ENCODE measurements at places on chromosomes 1 and 21.

DNA sequence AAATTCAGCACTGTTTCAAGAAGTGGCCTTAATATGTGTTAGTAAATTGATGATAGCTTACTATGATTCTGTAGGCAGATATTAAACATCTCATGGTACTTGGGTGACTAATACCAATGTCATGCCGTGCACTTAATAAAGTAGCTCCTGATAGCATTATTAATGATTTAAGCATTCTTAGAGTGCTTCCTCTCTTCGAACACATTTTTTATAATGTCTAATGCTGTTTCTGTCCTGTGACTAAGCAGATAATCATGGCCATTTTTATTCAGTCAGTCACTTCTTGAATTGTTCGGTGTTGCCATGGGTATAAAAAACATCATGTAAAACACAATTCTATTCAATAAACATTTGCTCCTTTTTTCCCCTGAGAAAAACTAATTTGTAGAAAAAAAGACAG is 804.6 kb upstream of the ADGRL4 start:
- no peak for DNase-seq

DNA sequence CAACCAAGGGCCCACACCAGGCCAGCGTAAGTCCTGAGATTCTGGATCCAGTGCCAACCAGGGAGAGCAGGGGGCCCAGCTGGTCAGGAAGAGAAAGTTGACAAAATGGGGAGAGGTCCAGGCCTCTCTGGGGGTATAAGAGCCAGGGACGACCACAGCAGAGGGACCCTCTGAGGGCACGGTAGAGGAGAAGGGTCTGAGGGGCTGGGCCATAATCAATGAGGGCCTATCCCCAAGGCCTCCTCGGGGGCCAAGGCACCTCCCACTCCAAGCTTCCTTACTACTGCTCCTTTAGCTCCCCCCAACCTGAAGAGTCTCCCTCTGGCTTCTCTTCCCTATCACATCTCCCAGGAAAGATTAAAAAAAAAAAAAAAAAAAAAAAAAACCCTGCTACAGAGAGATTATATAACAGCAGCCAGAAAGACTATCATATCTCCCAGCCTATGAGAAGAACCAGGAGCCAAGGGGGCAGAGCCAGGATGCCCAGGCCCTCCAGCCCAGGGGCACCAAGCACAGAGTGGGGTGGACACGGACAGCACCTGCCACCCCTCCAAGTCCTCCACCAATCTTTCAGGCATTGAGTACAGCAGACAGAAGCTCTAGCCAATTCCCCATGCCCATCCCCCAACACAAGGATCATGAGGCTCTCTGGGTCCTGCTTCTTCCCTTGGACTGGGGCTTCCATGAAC is 2.7 kb downstream of the MEF2D start:
- DNase-seq = no peak

- no peak for DNase-seq
These were observed 228.0 kb downstream of the RYR2 start for GRCh38 chr1:237269938-237270337.

DNA sequence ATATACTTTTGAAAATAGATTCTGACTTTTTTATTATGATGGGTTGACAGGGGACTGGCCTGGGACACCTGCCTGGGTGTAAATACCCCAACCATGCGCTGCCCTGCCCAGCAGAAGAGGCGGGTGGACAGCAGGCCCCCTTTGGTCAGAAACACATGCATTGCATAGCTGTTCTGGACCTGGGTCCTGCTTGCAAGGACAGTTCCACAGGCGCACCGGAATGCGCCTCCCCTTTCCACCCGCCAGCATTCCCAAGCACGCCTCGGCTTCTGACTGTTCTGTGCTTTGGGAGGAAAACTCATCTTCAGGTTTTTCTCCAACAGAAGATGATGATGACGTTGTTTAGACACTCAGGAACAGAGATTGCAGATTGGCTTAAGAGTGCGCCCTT is 428 bp upstream of the ZNF678 start:
- DNase-seq = no peak

DNA sequence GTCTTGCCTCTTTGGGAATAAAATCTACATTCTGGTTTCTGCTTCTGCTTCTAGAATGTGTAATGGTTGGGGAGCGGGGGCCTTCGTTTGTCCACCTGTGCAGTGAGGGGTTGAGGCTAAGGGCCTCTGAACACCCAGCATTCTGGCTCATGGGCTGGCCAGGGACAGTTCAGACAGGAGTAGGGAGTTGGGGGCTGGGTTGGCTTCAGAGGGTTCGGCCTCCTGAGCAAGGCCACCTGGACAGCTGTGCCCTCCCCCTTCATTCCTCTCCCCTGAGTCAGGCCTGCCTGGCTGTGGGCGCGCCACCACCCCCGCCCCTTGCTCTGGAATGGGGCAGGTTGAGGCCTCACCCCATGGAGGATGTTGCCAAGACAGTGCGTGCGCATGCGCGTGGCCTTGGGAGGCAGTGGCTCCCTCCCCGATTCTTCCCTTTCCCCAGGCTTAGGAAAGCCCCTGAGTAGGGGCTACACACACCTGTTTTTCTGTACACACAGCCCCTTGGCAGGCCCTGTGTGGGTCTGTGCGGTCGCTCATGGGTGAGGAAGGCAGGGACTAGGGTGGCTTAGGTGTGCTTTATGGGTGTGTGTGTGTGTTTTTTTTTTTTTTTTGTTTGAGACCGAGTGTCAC is 57.0 kb downstream of the YARS1 start:
- DNase-seq = no peak

- DNase-seq = no peak
These were observed 55.4 kb downstream of the HNRNPR start for GRCh38 chr1:23288671-23289070.

- no peak for DNase-seq
These were observed 35.0 kb upstream of the SH2D1B start for GRCh38 chr1:162446946-162447345.

GRCh38 chr1:39230261-39231190 is 26.0 kb downstream of the MACF1 start:
- no peak for DNase-seq

DNA sequence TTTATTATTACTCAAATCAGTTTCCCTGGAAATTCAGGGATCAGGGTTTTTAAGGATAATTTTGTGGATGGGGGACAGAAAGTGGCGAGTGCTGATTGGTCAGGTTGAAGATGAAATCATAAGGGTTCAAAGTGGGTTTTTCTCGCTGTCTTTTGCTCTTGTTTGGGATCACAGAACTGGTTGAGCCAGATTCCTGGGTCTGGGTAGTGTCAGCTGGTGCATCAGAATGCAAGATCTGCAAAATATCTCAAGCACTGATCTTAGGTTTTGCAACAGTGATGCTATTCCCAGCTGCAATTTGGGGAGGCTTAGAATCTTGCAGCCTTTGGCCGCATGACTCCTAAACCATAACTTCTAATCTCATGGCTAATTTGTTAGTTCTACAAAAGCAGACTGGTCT is 9.3 kb downstream of the CHI3L2 start:
- no peak for DNase-seq

DNA sequence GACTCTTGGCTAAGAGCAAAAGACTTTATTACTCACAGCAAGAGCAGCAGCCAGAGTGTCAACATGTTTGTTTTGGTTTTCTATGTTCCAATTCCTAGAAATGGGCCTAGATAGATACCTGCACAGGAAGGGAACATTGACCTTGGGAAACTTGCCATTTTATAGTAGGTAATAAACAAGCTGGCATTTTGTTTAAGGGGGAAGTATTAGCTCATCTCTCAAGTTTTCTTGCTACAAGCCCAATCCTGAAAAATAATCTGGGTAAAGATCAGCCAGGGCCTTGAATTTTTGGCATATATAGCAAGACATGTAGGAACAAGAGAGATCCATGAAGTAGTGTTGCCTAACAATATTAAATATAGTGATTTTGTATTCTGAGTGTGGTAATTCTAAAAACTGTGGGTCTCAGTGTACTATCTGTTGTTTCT is 51.4 kb upstream of the RGL1 start:
- no peak for DNase-seq

DNA sequence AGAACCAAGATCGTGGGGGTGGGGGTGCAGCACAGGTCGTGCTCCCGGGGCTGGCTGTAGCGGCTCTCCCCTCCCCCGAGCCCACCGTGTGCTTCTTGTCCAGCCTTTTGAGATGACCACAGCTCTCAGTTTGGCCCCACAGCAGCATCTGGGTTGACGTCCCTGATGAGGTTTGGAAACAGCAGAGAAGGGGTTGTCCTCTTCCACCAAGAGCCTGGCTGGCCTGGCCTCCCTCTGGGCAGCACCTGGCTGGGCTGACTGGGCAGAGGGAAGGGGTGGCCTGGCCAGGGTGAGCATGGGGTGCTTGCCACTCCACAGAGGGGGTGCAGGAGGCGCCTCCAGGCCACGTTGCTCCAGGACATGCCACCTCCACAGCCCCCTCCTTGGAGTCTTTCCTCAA is 61.5 kb downstream of the SKI start:
- DNase-seq = no peak

DNA sequence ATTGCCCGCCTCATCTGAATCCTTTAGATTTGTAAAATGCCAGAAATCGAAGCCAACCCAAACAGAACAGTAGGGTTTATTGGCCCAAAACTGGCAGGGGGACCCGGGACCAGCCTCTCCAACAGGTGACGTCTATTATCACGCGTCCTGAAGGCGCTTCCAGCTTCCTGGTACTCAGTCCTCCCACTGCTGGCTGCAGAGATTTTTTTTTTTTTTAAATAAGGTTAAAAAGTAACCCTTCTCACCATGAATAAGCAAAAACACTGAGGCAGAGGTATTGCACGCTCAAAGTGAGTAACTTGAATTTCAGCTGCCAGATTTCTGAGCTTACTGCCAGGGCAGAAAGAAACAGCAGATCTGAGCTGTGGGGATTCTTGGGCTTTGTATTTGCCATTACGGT is 54.4 kb upstream of the GCLM start:
- DNase-seq = no peak

DNA sequence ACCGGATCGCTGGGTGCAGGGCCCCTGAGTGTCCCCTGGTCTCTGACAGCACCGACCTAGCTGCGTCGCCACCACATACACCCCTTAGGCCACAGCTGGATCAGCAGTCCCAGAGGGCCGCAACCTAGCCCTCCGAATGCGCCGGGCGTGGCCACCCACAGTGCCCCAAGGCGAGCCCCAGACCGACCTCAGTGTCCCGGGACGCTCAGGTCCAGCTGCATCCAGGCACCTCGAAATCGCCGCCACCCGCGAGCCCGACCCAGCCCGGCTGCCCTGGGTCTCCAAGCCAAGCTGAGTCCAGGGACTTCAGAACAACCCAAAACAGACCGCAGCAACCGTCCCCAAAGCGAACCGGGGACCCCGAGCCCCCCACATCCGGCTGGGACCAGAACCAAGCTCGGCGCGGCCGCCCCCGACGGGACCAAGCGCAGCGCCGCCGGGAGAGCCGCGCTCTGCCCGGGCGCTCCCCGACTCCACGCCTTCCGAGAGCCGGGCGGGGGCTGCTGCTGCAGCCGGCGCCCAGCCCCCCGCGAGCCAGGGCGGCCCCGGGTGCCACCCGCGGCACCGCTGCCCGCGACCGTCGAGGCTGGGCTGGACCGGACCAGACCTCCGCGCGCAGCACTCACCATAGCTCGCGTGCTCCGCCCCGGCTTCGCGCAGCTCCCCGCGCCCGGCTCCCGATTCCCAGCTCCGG is 54.6 kb upstream of the ECE1 start:
- no peak for DNase-seq

DNA sequence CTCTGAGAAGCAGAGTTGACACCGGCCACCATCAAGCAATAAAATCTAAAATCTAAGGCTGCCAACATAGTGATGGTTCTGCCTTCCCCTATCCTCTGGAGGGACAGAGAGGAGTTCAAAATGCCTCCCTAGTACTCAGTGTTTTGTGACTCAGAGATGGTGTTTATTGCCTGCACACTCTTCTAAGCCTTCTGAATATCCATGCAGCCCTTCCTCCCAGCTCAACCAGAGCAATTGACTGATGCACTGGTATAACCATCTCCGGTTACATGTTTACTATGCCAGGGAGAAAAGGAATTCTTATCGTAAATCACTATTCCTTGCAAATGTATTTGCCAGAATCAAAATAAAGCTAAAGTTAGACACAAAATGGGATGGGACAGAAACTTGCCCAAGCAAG is 132.9 kb upstream of the RAB4A start:
- no peak for DNase-seq

DNA sequence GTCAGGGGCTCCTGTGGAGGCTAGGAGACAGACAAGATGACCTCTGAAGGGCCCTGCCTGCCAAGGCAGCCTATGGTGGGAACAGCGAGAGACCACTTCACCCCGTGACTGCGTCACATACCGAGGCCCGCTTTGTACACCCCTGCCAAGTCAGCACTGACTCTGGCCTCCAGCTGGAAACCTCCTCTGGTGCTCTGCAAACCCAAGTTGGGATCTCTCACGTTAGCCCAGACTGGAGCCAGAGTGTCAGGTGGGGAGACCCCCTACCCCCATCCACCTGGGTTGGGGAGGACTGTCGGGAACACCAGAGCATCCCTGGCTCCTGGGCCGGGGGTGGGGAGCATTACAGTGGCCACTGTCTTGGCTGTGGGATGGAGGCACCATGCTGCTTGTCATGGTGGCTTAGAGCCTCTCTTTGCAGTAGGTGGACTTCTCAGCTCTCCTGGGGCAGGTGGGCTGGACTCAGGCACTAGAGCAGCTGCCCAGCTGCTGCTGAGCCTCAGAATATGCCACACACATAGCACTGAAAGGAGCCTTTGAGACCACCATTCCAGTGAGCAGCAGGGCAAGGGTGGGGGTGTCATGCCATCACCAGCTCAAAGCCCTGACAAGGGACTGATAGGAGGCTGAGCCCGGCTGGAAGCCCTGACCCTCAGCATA is 50.4 kb downstream of the ELK4 start:
- DNase-seq = no peak

DNA sequence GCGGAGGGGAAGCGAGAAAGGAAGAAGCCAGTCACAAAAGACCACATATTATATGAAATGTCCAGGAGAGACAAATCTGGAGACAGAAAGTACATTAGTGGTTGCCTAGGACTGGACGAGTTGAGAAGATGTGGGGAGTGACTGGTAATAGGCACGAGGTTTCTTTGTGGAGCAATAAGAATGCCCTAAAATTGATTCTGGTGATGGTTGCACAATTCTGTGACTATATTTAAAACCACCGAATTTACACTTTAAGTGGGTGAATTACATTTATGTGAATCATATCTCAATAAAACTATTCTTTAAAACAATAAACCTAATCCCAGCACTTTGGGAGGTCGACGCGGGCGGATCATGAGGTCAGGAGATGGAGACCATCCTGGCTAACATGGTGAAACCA is 63.1 kb downstream of the ZNF281 start:
- no peak for DNase-seq

DNA sequence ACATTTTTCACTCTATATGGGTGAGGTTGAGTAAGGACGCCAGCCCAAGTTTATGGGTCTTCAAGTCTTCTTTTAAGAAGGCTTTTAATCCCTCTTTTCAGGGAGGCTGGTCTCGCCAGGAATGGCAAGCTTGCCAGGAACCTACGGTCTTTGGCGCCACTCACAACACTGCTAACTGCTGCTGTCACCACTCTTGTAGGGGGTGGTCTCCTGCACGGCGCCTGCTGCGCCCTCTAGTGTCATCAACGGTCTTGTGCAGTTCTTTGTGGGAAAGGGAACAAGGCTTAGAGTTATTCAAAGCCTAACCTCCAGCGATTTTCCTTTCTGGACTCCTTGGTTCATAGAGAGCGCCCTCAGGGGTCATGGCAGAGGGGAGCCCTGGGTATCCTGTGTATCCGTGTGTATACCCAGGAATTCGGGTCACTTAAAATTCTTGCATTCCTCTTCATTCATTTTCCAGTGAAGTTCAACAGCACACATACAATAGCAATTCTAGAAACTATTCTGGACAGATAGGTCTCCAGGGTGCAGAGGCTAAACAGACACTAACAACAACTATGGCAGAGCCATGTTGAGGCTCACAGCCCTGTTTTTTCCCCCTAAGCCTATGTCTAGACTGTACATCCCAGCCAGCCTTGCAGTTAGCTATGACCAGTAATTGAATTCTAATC is 392.8 kb upstream of the CAMK1G start:
- DNase-seq = no peak
